ENCODE measurements at places on chromosomes 7 and 10.

GRCh38 chr10:61890430-61890829, 11.1 kb upstream of the ARID5B start:
- DNase-seq: no peak

DNA sequence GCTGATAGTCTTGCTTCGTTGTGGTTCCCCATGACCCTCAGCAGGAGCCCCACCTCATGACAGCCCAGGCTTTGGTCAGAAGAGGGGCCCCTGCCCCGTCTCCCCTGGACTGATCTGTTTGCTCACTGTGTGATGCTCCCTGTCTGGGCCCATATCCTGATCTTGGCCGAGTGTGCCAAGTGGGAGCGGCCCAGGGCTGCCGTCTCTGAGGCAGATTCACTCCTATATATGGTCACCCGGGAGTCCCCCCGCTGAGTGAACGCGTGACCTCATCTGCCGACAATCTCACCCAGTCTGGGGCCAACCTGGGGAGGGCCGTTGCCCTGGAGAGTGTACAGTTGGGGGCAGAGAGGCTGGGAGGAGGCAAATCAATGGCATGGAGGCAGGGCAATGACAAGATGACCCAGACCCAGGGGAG, 34.5 kb downstream of the PPIF start:
- no peak for DNase-seq

DNA sequence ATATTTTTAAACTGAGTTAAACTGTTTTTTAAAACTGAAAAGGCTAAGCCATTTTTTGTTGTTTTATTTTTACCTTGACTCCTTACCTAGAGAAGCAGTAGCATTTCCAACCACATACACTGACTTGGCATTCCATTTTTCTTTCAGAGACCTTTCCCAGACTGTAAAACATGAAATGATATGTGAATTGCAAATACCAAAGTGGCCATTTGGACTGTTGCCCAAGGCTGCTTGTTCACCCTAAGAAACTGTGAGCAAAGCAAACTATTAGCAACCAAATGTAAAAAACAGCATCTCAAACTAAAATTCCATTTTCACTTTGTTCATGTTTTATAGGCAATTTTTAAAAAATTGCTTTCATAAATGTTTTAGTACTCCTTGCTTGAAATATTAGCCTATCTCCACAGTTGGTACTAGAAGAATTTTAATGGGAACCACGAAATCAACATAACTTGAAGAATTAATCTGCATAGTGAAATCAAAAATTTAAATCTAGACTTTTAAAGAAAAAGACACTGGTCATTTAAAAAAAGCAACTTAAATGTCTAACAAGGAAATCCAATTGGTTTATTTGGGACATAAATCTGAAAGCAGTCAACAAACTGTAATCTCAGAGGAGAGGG, 10.8 kb downstream of the UROS start:
- DNase-seq: no peak

DNA sequence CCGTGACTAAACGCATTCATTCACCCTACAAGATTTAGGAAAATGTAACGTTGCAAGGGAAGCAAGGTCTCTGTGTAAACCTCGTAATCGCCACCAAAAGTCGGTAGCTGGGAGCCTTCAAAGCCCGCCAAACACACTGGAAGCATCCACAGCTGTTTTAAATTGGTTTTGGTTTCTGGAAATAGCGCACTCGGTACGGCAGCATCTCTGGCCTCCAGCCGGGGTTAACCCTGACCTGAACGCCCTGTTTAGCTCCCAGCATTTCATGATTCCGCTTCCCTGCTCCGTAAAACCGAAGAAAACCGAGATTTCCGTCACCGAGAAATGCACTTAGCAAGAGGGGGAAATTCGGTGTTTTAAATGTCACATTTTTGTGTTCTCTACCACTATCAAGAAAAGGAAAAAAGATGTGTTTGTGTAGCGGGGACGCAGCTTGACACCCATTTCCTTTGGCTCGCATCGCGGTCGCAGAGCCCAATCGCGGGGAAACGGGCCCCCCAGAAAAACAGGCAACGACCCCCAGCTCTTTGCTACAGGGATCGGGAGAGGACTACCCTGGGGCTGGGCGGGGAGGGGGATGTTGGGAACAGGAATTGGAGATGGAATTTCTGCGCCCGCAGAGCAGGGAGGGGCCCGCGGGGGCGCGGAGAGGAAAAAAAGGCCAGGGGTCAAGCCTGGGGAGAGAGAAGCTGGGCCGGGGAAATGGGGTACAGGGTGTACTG, 646 bp downstream of the SGCE start:
- no peak for DNase-seq

- no peak for DNase-seq
Observed at GRCh38 chr10:117950408-117950807, 96.3 kb downstream of the RAB11FIP2 start.

DNA sequence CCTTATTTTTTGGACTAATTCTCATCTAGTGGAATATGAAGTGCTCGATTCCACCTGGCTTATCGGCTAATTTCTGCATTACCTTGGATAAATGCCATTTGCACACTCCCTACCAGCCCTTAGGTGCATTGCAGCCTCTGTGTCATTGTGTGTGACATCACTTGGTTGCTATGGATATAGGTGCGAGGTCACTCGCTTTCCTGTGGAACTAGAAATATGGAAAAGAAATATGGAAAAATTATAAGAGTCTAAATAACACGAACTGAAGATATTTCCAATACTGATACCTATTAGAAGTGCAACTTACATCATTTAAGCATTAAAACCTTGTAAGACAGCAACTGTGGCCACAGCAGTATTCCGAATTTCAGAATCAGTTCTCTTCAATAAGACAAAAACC, 2.0 kb downstream of the YWHAG start:
- DNase-seq: no peak

GRCh38 chr7:43701500-43701854, 27.8 kb downstream of the COA1 start:
- no peak for DNase-seq

DNA sequence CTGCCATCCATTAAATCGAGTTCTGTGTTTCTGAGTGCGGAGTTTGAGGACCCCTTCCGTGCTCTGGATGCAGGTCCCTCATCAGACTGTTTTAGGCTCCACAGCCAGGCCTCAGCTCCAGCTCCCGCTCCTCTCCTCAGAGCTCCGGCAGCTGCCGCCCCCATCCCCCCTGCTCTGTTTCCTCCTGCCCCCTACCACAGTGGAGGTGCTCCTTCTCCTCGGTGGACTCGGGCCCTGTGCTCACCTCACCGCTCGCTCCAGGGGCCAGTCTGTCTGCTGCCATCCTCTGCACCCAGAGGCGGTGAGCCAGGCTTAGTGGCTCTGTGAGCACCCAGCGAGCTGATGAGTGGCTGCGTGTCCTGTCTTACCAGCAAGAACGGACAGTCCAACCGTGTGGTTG, 21.4 kb upstream of the PRKAR1B start:
- no peak for DNase-seq

GRCh38 chr10:13003004-13003403, 1.5 kb upstream of the CCDC3 start:
- no peak for DNase-seq

DNA sequence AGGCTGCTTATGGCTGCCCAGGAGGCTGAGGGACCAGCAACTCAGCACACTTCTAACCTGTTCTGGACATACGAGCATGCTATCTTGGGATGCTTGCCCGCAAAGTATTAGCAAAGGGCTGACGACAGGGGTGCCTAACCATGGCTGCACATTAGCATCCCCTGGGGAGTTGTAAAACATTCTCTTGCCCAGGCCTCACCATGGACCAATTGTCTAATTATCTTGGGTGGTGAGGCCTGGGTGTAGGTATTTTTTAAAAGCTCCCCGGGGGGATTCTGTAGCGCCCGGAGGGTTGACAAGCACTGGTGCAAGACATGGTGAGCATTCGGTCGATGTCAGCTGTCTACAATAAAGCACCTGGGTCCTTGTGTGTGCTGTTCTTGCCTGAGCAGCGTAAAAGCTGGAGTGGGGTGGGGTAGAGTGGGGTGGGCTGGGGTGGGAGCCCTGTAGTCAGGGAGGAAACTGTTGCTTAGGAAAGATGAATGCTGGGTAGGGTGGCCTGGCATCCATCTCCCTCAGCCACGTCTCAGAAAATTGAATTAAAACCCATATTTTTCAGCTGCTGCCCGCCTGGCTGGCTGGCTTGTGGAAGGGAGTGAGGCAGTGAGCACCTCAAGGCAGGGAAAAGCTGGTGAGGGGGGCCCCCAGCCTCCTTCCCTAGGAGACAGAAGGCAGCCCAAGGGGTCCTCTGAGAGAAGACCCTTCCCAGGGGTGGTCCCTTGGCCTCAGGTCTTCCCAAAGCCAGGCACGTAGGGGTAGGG, 2.9 kb upstream of the ADCYAP1R1 start:
- no peak for DNase-seq

- no peak for DNase-seq
Observed at GRCh38 chr10:104037261-104037951, 48.3 kb downstream of the COL17A1 start.

DNA sequence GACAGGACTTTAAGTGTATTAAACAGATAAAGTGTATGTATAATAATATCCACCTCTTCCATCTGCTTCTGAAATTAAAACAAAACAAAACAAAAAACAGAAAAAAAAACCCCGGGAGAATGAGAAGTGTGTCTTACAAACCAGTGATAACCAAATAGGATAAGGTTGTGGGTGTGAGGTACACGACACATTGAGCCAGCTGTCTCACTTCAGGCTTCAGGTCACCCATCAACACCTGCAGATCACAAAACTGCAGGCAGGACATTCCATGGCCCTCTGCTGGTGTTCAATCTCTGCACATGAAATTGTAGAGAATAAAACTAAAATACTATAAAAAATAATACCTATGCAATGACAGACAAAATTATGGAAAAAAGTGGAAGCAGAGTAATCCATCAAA, 339.9 kb downstream of the SFMBT2 start:
- no peak for DNase-seq

- DNase-seq: no peak
Observed at GRCh38 chr7:17618652-17618974, 320.2 kb downstream of the AHR start.

GRCh38 chr7:112573302-112574039, 92.7 kb downstream of the LSMEM1 start:
- DNase-seq: no peak

GRCh38 chr10:43844221-43844620, 195.5 kb upstream of the ZNF32 start:
- DNase-seq: no peak

DNA sequence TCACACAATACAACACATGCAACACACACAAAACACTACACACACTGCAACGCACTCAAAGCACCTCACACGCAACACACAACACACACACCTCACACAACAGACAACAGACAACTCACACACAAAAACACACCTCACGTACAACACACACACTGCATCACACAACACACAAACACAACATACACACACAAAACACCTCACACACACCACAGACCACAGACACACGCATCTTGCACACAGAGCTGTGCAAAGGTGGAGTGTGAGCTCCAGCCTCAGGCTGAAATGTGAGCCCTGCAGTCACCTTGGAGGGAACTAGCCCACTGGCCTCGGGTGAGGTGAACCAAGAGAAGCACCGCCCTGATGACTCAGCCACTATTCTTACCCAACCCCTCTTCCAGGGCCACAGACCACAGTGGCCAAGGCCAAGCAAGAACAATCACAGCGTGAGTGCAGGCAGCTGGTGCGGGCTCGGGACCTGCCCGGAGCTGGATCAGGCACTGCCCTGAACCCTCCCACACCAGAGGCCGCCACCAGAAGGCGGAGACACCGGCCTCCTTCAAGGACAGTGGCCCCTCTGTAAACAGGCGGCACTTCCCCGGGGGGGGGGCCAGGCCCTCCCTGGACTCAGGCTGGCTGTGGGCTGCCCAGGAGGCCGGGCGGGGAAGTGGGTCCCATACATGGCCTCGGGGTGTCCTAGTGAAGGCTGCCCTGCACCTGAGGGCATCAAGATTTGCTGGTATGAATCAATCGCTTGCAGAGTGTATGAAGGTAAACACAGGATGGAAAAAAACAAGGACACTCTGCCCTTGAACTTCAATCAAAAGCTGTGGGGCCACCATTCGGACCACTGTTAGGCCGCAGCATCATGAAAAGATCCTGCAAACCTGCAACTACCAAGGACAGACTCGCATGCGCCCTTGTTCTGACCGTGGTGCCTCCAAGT, 106.7 kb downstream of the TNS3 start:
- DNase-seq: no peak

- DNase-seq: no peak
Observed at GRCh38 chr7:158766570-158767281, 62.1 kb upstream of the NCAPG2 start.

DNA sequence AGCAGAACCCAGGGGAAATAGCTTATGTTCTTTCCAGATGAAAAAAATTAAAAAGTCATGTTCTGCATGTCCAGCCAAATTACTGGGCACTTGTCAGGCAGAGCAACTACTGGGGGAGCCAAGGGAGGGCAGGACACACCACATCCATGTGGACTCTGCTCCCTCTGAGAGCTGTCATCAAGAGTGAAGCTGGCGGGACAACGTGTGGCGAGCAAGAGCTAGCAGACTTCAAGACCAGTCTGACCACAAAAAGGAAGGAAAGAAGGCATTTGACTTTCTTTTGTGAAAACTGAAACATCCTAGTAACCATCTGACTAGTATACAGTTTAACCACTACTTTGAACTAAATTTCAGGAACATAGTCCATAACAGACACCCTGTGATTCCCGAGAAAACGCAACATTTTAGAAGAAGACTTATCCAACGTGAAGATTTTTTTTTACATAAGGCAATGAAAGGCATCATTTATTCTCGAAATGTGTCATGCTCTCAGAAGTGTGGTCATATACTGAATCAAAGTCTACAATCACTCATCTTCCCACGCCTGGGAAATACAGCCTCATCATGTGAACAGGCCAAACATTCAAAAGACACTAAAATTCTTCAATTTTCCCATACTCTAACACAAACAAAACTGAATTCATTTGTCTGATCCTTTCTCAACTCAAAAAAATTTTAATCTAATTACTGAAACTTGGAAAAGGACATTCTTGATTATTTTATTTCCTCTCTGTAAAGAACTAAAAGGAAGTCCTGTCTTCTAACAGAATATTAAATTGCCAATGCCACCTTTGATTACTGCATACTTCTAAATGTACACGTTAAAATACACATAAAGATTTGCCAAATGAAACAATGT, 15.5 kb downstream of the CYTH3 start:
- DNase-seq: no peak

GRCh38 chr7:2527505-2528467, 8.2 kb downstream of the LFNG start:
- no peak for DNase-seq

GRCh38 chr10:103467406-103467805, 8.7 kb upstream of the CALHM1 start:
- DNase-seq: no peak

DNA sequence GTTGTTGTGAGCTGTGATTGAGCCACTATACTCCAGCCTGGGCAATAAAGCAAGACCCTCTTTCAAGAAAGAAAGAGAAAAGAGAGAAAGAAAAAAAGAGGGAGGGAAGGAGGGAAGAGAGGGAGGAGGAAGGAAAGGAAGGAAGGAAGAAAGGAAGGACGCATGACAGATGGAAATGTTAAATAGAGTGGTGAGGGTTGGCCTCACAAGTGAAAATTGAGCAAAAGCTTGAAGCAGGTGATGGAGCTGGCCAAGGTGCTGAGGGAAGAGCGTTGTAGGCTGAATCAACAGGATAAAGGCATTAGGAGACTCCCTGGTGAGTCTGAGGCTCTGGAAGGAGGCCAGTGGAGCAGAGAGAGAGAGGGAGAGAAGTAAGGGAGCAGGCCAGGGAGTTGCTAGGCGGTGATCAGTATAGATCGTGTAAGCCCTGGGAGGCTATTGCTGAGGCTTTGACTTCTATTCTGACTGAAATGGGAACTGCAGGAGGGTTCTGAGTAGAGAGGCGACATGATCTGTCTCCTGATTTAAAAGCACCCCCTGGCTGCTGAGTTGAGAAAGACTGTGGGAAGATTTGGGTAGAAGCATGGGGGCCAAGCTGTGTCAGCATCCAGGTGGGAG, 26.5 kb upstream of the TMEM248 start:
- no peak for DNase-seq

All from activated CD8-positive, alpha-beta memory T cell treated with anti-CD3 and anti-CD28 coated beads for 1 hour (primary cell).